ENCODE measurements at places on chromosomes 3 and 15.

DNA sequence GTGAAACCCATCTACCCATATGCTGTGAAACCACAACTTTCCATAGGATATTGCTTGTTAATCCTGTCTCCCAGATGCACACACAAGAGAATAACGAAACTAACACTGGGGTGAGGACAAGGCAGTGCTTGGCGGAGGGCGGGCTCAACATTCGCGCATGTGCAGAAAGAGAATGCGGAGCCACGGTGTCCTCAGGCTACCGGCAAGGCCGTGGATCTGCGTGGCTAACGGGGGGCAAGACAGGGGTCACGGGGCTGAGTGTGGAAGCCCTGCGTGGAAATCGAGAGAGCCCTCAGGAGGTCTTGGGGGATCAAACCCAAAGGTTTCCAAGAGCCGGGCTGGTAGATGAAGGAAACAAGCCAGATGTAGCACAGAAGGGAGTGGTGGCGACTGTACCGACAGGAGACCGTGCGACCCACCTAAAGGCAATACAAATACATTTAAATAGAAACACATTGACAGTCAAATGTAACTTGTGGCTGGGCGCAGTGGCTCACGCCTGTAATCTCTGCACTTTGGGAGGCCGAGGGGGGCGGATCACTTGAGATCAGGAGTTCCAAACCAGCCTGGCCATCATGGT, 48.5 kb upstream of the TRA2B start:
- peak; percentile 79 for DNase-seq

DNA sequence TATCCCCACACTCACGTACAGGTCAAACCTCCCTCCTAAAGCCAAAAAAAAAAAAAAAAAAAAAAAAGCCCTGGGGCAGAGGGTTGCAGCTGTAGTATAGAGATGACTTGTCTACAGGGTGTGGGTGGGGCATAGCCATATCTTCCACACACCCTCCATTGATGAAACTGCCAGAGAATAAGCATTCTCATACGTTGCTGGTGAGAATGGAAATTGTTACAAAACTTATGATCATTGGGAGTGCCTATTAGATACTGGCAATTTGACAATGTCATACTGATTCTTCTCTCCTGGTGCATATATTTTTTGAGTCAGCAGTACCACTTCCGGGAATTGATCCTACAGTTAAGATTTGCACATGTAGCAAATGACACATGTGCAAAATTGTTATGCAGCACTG, 11.0 kb upstream of the CTNNB1 start:
- no peak for DNase-seq

- no peak for DNase-seq
Observed at GRCh38 chr15:72907733-72908132, 124.2 kb upstream of the ADPGK start.

DNA sequence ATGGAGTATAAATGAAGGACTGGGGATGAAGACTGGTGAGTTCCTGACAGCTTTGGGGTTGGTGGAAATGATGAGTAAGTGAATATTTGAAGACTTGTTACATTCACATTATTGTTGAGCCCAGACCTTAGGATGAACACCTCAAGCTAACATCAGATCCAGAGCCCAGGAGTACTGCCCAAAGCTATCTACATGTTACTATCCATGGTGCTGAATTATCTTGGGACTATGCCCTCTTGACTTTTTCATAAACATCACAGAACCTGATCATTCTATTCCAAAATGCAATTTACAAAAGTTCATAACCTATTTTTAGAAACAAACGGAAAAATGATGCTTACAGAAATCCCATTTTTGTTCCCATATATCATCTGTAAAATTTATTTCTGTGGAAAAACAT, 613.3 kb downstream of the TUSC7 start:
- no peak for DNase-seq

DNA sequence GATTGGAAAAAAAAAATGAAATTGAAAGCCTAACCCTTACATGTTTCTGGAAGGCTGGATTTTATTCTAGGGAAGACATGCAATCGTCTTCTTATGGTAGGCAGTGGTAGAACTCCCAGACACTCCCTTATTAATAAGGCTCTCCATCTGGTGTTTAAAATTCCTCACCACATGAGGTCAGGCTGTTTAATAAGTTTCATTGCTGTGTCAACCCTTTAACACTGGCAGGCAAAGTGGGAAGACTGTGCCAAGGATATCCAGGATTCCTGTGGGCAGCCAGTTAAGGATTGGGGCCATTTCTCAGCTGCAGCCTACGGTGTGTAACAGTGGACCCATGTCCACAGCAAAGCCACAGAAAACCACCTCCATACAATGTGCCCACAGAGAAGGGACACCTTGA, 225.5 kb upstream of the CHRM5 start:
- DNase-seq: peak; percentile 70

DNA sequence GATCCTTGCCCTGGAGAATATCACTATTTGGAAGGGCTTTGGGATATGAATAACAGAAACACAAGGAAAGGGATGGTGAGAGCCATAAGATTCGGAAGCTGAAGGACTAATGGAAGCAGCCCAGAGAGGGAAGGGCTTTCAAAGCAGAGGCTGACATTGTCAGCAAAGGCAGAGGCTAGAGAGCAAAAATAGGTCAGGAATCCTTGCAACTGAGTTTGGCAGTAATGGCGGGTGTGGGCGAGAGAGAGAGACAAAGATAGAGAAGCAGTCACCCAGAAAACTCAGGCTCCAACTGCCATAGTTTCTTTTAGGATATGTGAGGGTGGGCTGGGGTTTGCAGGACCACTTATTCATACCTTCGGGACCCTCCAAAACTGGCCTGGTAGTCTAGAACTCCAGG, 248.6 kb downstream of the OPA1 start:
- DNase-seq: no peak

DNA sequence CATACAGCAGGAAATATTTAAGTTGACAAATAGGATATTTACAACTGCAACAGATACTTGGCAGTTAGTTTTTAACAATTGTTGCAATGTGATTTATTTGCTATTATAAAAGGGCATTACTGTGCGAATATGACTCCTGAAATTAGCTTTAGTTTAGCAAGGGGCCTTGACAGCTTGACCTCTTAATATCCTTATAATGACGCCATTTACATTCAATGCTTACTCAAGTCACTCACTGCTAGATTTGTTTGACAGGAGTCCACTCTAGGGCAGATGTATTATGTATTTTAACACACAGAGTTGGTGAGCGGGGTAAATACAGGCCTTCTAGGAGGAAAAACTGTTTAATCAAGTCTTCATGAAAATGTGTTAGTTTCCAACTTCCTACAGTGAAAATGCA, 58.1 kb upstream of the C15orf61 start:
- DNase-seq: no peak

DNA sequence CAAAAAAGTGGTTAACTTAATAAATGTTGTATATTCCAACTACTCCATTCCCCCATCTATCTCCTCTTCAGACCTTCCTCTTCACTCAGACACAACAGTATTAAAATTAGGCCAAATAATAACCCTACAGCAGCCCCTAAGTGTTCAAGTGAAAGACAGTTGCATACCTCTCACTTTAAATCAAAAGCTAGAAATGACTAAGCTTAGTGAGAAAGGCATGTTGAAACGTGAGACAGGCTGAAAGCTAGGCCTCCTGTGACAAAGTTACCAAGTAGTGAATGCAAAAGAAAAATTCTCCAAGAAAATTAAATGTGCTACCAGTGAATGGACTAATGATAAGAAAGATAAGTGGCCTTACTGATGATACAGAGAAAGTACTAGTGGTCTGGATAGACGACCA, 71.7 kb downstream of the ANKRD28 start:
- DNase-seq: no peak

GRCh38 chr15:74799856-74800558, 12.6 kb upstream of the LMAN1L start:
- DNase-seq: peak; percentile 55

DNA sequence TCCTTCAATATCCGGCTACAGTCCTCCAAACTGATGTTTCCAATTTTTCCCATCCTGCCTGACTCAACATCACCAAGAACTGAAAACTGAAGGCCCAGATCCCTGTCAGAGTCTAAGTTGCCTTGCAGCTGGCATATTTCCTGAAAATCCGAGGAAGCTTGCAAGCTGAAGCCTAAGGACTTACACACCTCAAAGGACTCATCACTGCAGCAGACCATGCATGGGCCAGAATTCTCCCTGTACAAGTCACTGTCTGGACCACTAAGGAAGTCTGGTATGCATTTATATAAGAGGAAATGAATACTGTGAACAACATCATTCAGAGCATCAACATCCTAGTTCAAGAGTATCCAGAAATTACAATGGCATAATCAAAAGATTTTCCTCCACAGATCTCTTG, 548.8 kb upstream of the MDFIC2 start:
- no peak for DNase-seq

GRCh38 chr15:89361451-89362202, 27.0 kb upstream of the POLG start:
- peak; percentile 67 for DNase-seq

DNA sequence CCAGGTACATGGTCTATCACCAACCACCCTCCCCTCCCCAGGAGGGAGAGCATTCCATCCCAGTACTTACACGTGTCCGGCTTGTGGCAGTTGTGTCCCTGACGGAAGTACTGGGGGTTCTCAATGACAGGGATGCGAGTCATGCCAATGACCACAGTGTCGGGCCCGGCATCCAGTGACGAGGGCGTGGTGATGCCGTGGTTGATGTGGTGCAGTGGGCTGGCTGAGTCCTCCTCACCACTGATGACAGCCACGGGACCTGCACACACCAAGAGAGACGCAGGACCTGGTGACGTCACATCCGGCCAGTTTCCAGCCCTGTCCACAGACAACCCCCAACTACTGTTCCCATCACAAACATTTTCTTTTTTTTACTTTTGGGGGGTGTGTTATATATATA, 223.8 kb downstream of the NTRK3 start:
- DNase-seq: peak; percentile 40

- peak; percentile 82 for DNase-seq
Observed at GRCh38 chr3:71504250-71505036, 79.1 kb downstream of the FOXP1 start.

- peak; percentile 58 for DNase-seq
Observed at GRCh38 chr3:186286114-186286513, 75.9 kb downstream of the DGKG start.

DNA sequence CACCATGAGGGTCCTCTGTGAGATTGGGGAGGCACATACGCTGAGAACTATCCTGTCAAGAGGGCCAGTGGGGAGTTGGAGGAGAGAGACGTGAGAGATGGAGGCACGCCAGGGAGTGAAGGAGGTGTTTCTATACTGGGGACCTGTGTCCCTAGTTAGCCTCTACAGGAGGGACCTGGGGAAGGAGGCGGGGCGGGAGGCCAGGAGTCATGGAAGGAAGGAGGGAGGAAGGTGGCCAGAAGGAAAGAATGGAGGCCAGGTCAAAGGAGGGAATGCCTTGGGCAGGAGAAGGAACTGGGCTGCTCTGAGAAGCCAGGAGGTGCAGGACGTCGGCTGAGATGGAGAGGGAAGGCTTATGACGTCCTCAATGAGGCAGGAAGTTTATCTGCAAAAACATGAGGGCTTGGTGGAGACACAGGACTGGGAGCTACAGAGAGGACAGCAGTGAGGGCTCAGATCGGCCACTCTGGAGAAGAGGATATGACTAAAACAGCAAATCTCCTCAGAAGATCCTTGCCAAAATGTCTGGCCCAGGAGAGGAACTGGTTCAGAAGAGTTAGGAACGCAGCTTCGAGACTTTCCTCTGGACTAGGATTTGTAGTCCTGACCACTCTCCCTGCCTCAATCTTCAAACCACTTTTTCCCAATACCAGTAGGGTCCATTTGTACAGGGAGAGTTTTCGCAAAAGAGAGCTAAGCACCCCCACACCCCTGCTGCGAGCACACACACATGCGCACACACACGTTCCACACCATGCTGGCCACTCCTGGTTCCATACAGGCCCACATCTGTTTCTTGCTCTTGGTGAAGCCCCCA, 59.9 kb downstream of the ADCY5 start:
- peak; percentile 37 for DNase-seq

DNA sequence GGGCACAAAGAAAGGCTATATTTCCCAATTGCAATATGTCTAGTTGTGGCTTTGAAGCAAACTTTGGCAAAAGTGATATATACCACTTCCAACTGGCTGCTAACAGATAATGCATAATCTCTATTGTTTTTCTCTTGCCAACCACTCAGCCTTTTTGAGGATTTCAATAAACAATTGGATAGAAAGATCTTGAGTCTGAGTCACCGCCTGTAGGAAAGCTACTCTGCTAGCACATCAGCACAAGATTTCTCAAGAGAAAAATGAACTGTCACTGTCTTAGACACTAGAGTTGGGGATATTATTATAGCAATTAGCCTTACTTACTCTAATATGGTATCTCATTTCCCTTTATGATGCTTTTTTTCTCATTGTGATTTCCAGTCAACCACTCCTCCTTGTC, 119.7 kb downstream of the SST start:
- DNase-seq: peak; percentile 26

DNA sequence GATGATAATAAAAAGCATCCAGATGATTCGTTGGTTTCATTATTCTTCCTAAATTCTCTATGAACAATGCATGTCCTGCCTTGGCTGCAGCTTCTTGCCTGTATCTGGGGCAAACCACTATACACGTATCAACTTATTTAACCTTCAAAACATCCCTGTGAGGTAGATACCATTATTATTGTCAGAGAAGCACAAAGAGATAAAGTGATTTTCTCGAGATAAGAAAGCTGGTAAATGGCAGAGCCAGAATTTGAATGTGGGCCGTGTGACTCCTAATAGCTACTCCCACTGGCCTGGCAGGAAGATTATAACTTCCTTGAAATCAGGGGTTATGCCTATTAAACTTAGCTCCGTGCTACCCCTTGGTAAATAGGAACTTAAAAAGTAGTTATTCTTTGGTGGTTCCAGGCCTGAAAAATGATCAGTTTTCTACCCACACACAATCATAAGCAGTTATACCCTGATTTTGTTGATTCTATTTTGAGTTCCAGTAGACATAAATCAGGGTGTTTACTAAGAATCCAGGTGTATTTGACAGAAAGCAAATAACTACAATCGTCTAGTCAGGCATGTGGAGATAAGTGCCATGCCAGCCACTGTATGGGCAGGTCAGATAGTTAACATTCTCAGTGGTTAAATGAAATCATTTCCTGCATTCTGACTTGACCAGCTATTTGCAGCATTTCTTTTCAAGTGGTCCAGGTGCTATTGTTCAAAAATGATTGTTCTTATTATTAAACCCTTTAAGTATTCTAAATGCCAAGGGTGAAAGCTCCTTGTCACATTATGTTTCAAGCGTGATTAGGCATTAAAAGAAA, 99.2 kb upstream of the LRRN1 start:
- DNase-seq: no peak

GRCh38 chr3:9583792-9584191, 30.2 kb upstream of the LHFPL4 start:
- no peak for DNase-seq

Measured in MG63 (cell line).